Activated CD8-positive, alpha-beta memory T cell treated with anti-CD3 and anti-CD28 coated beads for 1 hour (primary cell): ENCODE measurements at places on chromosomes 2 and 18.

DNA sequence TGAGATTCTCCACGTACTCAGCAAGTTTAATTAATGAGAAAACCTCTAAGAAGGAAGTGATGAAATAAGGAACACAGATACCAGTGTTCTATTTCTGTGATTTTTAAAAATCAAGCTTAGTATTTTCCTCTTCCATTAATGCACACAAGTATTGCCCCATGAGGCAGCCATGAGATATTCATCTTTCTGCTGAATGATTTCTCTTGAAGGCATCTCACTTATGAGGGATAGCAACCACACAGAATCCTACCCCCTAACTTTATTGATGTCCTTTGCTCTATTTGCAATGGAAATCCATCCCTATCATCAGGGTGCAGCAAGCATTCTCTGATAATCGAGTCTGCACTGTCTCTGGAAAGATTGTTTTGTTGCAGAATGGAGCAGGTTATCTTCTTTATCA, 244.1 kb upstream of the NRP2 start:
- DNase-seq: no peak

- DNase-seq: no peak
These were observed 97.2 kb downstream of the KLHL29 start for GRCh38 chr2:23482188-23482587.

DNA sequence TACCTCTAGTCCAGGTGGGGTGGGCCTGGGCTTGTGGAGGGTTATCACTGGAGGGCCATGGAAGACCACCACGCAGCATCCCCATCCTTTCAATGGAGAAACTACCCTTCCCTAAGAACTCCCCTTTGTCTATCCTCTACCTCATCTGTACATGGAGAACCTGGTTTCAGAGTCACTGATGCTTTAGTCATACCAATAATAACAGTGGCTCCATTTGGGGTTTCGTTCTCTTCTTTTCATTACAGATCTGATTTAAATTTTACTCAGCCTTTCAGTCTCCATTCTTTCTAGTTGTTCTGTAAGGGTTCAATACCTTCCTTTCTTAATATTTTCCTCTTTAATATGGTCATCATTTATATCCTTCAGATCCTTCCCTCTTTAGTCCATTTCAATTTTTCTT, 54.6 kb upstream of the ZFP36L2 start:
- no peak for DNase-seq

DNA sequence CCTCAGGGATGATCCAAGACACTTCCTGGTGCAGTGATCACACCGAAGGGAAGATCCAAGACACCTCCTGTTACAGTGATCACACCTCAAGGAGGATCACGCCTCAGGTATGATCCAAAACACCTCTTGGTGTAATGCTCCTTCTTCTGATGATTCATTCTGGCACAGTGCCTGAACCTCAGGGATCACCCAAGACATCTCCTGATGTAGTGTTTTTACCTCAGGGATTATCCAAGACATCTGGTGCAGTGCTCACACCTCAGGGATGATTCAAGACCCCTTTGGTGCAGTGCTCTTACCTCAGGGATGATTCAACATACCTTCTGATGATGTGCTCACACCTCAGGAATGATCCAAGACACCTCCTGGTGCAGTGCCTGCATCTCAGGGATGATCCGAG, 124.4 kb downstream of the ASB1 start:
- DNase-seq: no peak

GRCh38 chr18:26466026-26466425, 82.3 kb downstream of the KCTD1 start:
- no peak for DNase-seq

DNA sequence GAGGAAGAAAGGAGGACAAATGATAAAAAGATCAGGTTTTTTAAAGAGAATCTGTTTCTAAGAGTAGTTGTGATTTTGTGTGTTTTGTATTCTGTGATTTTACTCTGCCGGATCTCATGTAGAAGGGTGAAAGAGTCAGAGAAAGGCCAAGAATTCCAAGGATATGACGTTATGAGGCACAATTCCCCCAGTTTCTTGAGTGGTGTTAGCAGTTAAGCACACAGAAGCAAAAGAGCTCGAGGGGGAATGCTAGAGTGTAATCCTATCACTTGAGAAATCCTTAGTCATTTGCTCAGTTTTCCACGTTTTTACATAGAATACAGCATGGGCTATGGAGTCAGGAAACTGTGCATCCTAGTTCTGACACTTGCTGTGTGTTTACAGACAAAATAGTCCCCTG, 34.8 kb downstream of the METTL4 start:
- no peak for DNase-seq

GRCh38 chr2:236302555-236302954, 38.3 kb upstream of the ASB18 start:
- no peak for DNase-seq

DNA sequence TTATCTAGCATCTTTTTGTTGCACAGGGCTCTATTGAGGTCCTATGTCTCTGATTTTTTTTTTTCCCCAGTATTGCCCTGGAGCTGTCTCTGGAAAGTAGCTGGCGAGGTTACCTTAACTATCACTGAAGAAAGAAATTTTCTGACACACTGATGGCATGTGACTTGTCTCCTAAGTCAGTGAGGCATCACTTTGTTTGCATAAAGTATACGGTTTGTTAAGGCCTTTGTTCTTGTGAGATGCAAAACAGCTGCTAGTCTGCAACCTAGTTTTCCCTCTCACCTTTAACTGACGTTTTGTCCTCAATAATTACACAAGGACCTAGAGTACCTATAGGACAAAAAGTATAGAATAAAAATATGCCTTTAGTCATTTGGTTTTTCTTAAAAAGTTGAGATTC, 41.8 kb downstream of the UBXN4 start:
- no peak for DNase-seq

- DNase-seq: no peak
These were observed 96.8 kb downstream of the GLI2 start for GRCh38 chr2:120832296-120833070.

GRCh38 chr2:28300485-28301341, 91.9 kb upstream of the FOSL2 start:
- no peak for DNase-seq

GRCh38 chr2:178484245-178485041, 4.2 kb downstream of the PLEKHA3 start:
- DNase-seq: no peak
